ENCODE measurements at places on chromosomes 3 and 15. TPM values are rescaled to one million over a fixed set of nuclear protein-coding genes. Genes with fewer than 3 reads are reported as not detected.

SNAP23 gene
- 52.6 TPM for total RNA-seq

NR1I2 gene
- total RNA-seq: not detected

ABHD5 gene
- 16.5 TPM for total RNA-seq

CACNA2D3 gene
- total RNA-seq: 0.08 TPM

SLC12A1 gene
- not detected for total RNA-seq

TTLL13 gene
- not detected for total RNA-seq

FBXL22 gene
- 0.81 TPM for total RNA-seq

HIGD2B gene
- total RNA-seq: 0.50 TPM

SLC28A1 gene
- not detected for total RNA-seq

GRCh38 chr3:50272911-50273688 lies 4.2 kb downstream of the SEMA3B start:
- peak; percentile 81 for DNase-seq

- no peak for DNase-seq
These were observed 54.4 kb downstream of the ANXA2 start for GRCh38 chr15:60343221-60343970.

DNA sequence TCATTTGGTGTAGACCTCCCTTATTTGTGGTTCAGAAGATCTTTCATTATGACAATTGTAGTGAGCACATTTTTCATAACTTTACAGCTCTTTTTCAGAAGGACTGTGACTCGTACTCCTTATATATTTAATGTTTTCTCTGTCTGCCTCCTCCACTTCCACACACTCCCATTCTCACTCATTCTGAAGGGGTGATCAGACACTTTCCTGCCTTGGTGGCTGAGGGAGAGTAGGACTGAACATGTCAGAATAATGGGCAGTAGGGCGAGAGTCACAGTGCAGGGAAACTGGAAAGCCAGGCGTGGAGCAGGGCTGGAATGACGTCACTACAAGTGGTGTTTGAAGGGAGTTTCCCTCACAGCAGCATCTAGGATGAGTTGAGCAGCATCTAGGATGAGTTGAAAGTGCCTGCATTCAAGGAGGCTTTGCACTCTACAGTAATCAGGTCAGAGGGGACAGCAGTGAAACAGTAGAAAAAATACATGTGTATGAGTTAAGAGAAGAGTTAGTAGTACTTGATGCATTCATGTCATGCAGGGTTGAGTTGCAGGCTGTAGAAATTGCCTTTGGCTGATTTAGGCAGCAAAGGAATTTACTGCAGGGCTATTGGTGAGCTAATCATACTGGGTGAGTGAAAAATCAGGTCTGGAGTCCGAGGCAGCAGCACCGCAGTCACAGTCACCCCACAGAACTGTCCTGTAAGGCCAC lies 36.3 kb upstream of the FBXL22 start:
- no peak for DNase-seq

GRCh38 chr15:98381446-98381845 lies 266.9 kb upstream of the IGF1R start:
- DNase-seq: no peak

DNA sequence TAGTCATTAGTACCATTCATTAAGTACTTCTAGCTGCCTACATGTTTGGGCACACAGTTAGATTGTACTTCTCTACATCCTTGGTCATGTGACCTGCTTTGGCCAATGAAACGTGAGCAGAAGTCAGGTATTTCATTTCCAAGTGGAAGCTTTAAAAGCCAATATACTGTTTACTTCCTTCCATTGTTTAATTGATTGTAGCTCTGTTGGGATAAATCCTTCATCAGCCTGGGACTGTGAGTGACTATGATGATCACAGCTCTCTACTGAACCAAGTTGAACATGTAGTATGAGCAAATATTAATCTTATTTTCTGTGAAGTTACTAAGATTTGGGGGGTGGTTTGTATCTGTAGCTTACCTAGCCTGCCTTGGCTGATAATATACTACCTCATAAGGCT lies 116.5 kb upstream of the ROPN1 start:
- DNase-seq: no peak

DNA sequence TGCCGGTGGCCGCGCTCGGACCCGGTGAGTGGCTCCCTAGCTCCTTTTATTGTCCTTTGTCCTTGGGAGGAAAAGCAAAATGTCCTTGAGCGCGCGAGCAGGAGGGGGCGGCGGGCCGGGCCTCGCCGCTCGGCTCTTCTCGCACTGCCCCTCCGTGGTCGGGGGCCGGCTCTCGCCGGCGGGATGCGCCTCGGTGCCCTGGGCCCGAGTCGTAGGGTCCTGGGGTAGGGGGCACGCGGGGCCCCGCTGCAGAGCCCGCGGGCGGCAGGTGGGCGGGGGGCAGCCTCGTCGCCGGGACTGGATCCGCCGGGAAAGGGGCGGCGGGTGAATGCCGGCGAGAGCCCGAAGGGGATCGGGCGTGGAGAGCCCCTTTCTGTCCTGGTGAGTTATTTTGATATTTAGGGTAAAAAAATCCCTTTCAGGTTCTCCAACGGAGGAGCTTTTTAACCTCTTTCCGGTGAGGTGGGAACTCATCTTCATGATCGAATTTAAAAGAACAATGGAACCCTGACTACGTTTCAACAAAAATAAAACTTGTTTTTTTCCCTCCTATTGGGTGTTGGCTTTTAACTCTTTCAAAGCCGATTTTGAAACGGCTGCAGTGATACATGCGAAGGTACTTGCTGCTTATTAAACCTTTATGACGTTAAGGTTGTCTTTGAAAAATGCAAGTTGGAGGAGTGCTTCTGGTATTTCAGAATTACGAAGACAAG lies 16.8 kb upstream of the CHD2 start:
- peak; percentile 29 for DNase-seq

DNA sequence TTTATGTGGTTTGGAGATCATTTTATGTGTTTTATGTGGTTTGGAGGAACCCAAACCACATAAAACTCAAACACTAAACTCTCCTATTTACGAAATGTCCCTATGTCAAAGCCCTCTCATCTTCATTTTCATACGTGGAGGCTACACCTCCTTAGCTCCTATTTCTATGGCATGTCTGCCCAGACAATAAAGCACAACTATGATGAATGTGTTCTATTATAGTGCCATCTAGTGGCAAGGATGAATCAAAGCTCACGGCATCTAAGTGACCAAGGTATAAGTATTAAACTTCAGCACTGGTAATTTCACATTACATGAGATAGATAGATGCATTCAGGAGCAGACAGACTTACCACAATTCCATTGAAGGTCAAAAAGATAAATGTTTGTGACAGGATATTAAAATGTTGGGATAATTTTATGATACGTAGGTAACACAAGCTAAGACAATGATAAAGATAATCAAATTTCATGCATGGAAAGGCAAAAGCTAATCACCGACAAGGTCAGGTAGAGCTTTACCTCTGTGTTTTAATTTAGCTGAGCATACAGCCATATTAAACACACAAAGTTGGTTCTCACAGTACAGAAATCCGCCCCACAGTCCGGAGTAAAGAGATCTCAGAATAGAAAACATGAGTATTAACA lies 130.6 kb upstream of the FHIT start:
- no peak for DNase-seq

GRCh38 chr15:86001200-86001599 lies 78.5 kb upstream of the AGBL1 start:
- DNase-seq: no peak

DNA sequence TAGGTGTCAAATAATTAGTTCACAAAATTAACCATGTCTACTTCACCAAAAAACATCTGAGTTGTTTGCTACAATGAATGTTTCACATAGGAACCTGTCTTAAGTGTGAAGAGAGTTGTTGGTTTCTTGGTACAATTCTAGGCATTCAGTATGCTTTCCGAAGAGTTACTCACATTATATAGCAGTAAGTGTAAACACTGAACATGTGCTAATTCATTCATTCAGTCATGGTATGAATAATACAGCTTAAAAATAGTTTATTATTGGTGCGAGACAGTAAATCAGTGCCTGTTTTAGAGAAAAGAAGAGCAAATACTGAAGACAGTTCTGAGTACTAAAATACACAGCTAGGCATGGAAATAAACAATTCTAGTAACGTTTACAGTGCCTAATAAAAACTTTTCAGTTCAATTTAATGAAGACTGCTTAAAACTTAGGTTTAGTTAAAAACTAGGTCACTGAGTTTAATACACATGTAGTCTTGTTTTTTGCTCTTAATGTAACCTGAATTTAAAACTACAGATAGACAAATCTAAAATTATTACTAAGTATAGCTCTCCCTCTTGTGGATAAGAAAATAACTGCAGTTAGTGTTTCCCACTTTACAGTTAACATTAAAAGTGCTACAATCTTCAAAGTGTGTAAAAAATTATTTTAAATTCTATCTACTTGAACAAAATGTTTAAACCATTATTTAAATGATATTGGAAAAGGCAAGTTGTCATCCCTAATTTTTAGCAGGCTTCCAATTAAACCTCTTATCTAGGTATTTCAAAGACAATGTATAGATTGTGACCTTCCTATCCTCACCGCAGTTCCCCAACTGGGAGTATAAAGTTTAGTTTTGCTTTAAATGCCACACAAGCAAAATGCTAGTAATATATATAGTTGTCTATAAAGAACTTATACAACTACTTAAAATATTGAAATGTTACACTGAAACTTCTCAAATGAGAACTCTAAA lies 20.1 kb upstream of the ZCWPW2 start:
- no peak for DNase-seq

- DNase-seq: no peak
These were observed 859.2 kb upstream of the SEMA6D start for GRCh38 chr15:46858150-46858549.

- DNase-seq: peak; percentile 21
These were observed 2.9 kb downstream of the RAB43 start for GRCh38 chr3:129118745-129119144.

- no peak for DNase-seq
These were observed 172.5 kb downstream of the NTRK3 start for GRCh38 chr15:88083811-88084760.

- DNase-seq: no peak
These were observed 248.4 kb downstream of the CPNE4 start for GRCh38 chr3:131786386-131786785.

DNA sequence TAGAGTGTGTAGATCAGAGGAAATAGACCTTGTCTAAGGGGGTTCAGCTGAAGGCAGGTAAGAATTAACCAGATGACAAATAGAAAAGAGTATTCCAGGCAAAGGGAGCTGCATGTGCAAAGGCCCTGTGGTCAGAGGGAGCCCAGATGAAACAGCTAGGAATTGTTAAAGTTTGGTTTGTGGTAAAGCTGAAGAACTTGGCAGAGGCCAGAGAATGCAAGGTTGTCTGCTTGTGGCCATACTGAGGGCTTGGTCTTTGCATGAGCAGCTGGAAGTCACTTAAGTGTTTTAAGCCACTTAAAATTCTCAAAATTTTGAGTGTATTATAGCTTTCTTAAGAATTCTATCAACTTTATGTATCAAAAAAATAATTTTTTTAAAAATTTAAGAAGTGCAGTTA lies 116.5 kb downstream of the NEK10 start:
- no peak for DNase-seq

- no peak for DNase-seq
These were observed 284.1 kb upstream of the LRRFIP2 start for GRCh38 chr3:37458162-37459120.

DNA sequence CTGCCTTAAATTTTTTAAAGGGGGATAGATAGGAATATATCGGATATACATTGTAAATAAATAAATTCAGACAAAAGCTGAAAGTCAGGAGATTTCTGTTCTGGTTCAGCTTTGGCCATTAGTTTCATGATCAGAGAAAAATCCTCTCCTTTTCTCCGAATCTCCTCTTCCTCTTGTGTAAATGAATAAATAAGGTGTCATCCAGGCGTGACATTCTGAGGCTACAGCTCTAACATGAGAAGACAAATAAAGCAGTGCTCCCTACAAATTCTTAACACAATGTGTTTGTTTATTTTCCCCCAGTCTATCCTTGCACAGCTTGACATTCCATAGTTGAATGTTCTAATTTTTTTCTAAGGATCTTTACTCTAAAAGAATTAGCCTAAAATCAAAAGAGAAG lies 9.4 kb upstream of the MB21D2 start:
- DNase-seq: no peak

- DNase-seq: no peak
These were observed 91.2 kb downstream of the SENP2 start for GRCh38 chr3:185677146-185677829.

DNA sequence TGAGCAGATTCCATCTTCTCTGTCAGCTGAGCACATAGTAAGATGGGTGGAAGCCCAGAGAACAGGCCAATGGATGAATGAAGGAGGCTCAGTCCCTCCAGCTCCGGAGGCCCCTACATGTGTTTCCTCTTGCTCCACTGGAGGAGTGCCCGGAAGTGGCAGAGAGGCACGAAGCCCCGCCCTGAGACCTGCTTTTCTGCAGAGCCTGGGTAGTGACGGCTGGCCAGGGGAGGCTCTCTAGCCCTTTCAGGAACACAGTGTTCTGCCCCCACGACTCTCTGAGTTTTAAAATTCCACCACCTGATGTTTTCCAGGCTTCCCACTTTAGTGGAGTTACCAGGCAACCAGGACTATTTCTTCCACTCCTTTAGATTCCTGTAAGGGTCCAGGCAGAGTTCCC lies 149.4 kb upstream of the SLC6A11 start:
- no peak for DNase-seq

GRCh38 chr3:184807549-184807948 lies 4.4 kb upstream of the VPS8 start:
- no peak for DNase-seq

DNA sequence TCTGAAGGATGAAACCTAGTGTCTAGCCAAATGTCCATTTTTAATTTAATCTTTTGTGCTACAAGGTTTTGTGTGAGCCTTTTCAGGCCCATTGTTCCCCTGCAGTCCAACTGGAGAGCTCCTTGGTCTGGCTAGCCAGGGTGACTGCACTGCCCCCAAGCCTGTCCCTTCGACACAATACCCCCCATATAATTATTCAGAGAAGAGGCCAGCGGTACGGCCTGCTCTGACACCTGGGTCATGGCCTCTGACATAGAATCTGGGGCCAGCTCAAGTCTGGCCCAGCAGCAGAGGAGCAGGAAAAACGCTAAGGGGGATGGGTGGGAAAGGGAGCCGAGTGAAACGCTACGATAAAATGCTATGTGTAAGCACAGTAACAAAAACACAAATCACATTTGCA lies 64.2 kb upstream of the PYGO1 start:
- no peak for DNase-seq

GRCh38 chr15:96088650-96089049 lies 241.8 kb upstream of the NR2F2 start:
- no peak for DNase-seq

GRCh38 chr15:83733691-83734090 lies 79.8 kb downstream of the ADAMTSL3 start:
- no peak for DNase-seq

GRCh38 chr15:82966671-82967071 lies 14.2 kb upstream of the HOMER2 start:
- no peak for DNase-seq

Measured in T-helper 17 cell (primary cell).